ENCODE measurements at places on chromosomes 1 and 21. TPM values are rescaled to one million over a fixed set of nuclear protein-coding genes. Genes with fewer than 3 reads are reported as not detected.

Gene PGBD5
- 0.14 TPM for total RNA-seq

Gene RUNX1
- 25.4 TPM for total RNA-seq

Gene OR14K1
- not detected for total RNA-seq

Gene PAX7
- not detected for total RNA-seq

Gene MROH9
- total RNA-seq: 0.43 TPM

Gene SPRR2A
- total RNA-seq: not detected

Gene CFHR2
- not detected for total RNA-seq

Gene PDPN
- total RNA-seq: 20.3 TPM

Gene HES3
- total RNA-seq: not detected

Gene TTC22
- not detected for total RNA-seq

Gene TP73
- not detected for total RNA-seq

Gene KCNK1
- 0.22 TPM for total RNA-seq

Gene LMX1A
- not detected for total RNA-seq

Gene LYPD8
- total RNA-seq: not detected

Gene TPM3
- 952 TPM for total RNA-seq

Gene HSD3B1
- not detected for total RNA-seq

Gene EXTL1
- total RNA-seq: 0.43 TPM

Gene MFN2
- 72.4 TPM for total RNA-seq

Gene TCP10L
- not detected for total RNA-seq

Gene UBE2U
- total RNA-seq: 0.29 TPM

Gene AGTRAP
- 46.2 TPM for total RNA-seq

Gene UBL4B
- not detected for total RNA-seq

Gene CELA2B
- total RNA-seq: not detected

Gene FMO4
- total RNA-seq: 1.1 TPM

Gene SLC22A15
- total RNA-seq: 8.4 TPM

Gene EPHB2
- 123 TPM for total RNA-seq

Gene DENND2D
- 1.7 TPM for total RNA-seq

Gene ACKR1
- total RNA-seq: not detected

Gene CNN3
- 439 TPM for total RNA-seq

Gene RBP7
- total RNA-seq: not detected

Gene KLF17
- under 0.01 TPM for total RNA-seq

Gene ITGB2
- 0.14 TPM for total RNA-seq

Gene LRRC38
- total RNA-seq: not detected

Gene OLFML3
- total RNA-seq: 238 TPM

Gene KRTAP12-2
- not detected for total RNA-seq

Gene SHCBP1L
- not detected for total RNA-seq

Gene CFAP107
- not detected for total RNA-seq

Gene MARK1
- 0.43 TPM for total RNA-seq

Gene GRHL3
- total RNA-seq: not detected

All from placental pericyte (primary cell).